ENCODE measurements at places on chromosomes 5 and 9.

DNA sequence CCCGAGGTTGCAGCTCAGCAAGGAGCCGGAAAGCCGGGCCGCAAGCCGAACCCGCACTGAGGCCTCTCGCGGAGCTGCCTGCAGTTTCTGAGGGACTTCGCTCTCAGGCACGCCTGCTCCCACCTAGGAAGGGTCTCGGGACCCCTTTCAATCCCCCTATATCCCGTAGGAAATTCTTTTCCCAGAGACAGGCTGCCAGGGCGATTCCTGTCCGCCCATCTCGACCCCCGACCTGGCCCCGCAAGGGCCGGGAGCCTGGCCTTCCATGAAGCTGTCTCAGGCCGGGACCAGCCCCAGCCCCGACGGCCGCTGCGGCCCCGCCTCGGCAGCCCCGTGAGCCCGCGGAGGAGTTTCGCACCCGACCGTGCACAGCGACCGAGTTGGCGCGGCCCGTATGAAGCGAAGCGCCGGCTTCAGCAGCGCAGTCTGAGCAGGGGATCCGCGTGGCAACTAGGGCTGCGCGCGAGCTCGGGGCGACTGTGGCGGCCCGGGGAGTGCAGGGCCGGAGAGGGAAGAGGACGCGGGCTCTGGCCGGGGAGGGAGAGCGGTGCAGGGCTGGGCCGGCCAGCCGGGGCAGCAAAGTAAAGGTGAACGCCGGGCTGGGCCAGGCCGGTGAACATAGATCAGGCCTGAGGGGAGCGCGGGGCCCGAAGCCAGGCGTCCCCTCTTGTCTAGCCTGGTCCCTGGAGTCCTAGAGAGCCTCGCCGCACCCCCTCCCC, 977 bp upstream of the PRDM12 start:
- no peak for DNase-seq

DNA sequence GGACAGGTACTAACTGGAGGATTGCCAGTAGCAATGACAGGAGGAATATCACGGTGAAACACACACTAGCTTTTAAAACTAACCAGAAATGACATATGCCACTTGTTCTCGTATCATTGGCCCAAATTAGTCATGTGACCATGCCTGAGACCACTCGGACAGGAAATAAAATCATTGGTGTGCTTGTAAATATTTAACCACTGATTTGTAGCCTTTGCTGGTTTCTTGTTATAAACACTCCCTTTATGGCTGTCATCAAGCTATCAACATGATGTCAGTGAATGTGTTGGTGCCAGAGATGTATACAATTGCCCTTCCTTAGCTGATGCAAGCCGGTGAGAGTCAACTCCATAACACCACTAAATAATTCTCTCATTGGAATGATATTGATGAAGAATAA, 123.7 kb upstream of the ANKH start:
- no peak for DNase-seq

DNA sequence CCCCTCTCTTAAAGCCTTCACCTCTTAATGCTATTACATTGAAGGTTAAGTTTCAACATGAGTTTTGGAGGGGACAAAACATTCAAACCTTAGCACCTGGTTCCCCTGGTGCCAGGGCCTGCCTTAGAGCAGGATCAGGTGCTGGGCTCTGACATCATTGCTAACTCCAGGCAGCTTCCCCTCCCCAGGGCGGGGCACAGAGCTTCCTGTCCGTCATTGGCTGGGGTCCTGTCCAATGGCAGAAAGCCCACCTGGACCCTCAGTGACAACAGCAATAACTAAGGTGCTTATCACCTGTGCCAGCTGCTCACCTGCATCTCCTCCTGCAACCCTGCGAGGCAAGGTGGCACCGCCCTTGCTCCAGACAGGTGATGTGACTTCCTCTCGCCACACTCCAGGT, 177.4 kb downstream of the NSG2 start:
- DNase-seq = no peak

DNA sequence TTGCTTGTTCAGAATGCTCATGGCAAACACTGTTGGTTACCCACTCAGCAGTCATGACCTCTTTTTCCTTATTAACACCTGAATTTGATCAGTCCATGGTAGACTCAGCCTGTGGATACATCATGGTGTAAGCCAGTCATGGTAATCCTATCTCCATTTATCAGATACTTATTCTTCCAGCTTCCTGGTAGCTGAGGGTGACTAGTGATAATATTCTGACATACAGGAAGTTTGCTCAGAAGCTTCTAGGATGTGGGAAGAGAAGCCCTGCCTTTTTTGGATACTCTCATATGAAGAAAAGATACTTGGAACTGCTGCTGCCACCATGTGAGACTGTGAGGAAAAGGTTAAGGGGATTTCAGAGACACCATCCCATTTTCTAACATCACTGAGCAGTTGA, 7.3 kb downstream of the GDA start:
- DNase-seq = no peak

GRCh38 chr5:157108976-157109375, at the start of gene HAVCR2:
Gene HAVCR2 (minus strand): TSS chr5:157109044. CDS start chr5:157108983, 61 bp downstream.
- peak; percentile 54 for DNase-seq
